Caki2 (cell line): ENCODE measurements at places on chromosomes 1 and 21. TPM values are rescaled to one million over a fixed set of nuclear protein-coding genes. Genes with fewer than 3 reads are reported as not detected.

DNA sequence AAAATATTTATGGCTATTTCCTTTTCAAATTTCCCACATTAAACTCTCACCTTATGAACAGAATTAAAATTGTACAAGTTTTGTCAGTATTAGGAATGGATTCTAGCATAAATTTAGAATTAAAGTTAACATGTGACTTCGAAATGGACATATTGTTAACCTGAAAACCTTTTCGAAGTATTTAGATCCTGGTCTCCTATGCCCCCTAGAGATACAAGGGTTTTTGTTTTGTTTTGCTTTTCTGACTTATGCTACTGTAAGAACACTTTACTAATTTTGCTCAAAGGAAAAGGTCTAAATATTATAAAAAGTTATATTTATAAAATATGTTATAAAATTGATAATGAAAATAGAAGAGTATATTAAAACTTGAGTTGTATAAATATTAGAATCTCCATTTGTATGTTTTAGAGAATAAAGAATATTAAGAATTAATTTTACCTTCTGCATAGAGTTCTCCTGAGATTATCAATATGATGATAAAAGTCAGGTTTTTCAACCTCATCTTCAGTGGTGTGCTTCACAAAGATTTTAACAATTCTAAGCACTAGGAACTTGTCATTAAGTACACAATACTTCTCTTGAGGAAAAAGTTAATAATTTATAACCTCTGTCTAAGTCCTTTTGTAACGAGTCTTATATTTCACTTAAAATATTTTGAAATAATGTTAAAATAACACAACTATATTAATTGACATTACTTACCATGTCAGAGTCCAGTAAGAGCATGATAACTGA lies at the start of gene F13B:
Gene F13B (minus strand): TSS at position 542 of the 738 bp plus-strand sequence. CDS start 37 bp downstream, at position 505.
- DNase-seq = no peak

GRCh38 chr1:211935448-211935970 lies 99.8 kb downstream of the INTS7 start:
- no peak for DNase-seq

Gene NT5C1A
- not detected in 2 replicates for total RNA-seq

DNA sequence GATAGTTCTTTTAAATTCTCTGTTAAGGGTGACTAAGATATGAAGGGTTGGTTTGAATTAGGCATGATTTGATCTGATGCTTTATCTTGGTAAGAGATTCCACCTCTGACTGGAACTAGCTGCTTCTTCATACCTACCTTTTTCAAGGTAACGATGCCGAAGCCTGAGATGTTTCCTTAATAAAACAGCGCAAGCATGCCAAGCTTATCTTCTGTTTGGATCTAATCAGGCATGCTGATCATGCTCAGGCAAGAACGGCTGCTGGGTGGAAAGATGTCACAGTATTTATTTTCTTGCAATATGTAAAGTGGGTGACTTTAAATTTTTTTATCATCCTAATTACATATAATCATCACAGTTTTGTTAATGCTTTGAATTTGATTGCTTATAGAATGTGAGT lies 148.7 kb downstream of the ADGRL2 start:
- DNase-seq = no peak

GRCh38 chr1:89539128-89539527 lies 14.5 kb downstream of the LRRC8B start:
- DNase-seq = no peak

Gene ZSWIM5
- total RNA-seq = 0.81 and 1.6 TPM in 2 replicates
